ENCODE measurements at places on chromosomes 7 and 10. TPM values are rescaled to one million over a fixed set of nuclear protein-coding genes. Genes with fewer than 3 reads are reported as not detected.

- DNase-seq: no peak
Observed at GRCh38 chr10:96988426-96988825, 156.3 kb downstream of the LCOR start.

DNA sequence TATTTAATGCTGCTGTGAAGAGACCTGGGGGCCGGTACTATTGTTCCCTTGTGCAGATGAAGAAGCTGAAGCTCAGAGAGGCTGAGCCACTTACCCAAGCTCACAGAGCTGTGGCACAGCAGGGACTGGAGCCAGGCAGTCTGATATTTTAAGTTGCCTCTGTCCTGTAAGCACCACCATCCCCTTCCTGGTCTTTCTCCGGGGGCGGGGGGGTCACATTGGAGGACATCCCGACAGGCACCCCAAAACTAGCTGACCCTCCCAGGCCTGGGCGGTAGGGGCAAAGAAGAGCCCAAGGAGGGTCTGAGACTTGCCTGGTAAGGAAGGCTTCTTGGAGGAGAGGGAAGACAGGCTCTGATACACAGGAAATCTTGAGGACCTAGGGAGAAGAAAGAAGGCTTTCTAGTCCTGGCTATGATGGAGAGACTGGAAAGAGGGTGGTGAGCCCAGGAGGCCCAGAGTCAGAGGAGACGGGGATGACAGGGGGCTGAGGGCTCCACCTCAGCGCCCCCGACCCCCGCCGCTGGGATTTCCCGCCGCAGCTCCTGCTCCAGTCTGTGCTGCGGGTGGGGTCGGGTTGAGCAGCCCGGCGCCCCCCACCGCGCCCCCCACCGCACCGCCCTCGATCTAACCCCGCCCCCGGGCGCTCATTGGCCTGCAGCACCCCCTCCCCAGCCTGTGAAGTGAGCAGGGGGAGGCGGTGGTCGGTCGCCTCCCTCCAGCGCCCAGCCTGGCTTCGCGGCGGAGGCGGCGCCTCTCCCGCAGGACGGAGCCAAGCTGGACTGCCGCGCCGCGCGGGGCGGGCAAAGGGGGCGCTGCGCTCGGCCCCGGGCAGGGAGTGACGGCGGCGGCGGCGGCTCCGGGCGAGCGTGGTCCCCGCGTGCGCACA lies at the start of gene ADCYAP1R1:
Gene ADCYAP1R1 (plus strand): TSS at position 711 of the 889 bp plus-strand sequence. CDS start 10,957 bp downstream, outside the sequence.
- DNase-seq: no peak

DNA sequence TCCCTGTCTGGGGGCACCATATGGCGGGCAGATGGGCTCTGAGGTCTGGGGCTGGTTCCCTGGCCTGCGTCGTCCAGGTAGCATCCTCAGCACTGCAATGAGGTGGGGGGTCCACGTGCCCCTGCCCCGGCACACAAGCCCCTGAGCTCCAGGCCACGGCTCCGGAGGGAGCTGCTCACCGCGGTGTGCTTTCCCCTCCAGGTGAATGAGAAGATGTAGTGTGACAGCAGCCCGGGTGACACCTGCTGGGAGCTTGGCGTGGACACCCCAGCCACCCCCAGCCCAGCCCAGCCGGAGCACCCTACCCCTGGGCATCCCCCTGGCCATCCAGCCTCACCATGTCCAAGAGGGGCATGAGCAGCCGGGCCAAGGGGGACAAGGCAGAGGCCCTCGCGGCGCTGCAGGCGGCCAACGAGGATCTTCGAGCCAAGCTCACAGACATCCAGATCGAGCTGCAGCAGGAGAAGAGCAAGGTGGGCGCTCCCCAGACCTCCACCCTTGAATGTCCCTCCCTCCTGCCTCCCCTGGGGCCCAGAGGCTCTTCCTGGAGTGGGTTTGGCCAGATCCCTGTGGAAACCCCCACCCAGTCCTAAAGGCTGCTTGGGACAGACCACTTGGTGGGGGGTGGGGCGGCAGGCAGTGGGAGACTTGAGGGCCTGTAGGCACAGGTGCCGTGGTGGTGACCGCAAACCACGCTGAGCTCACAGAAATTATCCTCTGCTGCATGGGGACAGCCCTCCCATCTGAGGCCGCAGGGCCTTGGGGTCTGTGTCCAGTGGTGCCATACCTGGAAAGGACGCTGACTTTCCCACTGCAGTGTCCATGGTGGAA lies 38.9 kb downstream of the JAKMIP3 start:
- no peak for DNase-seq

DNA sequence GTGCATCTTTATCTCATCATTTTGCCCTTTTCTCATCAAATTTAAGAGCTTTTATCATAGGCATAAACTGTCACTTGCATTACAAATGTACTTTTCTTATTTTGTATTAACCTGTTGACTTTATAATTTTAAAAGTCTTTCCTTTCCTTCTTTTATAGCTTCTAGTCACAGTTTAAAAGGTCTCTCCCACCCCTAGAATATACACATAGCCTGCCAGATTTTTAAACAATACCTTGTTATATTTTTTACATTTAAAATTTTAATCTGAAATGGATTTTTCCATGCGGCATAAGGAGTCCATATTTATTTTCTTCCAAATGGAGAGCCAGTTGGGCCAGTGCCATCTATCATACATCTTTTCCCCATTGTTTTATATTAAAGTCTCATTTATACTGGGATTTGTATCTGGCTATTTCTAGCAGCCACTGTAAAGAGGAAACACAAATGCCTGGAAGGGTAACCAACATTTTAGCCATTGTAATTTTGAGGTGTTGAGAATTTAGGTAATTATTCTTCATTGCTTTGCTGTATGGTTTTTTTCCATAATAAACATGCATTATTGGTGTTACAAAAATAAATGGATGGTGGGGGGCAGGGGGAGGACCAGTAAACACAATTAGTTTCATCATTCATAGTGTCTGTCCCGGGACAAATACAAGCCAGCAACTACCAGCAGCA lies 92.8 kb downstream of the CCDC71L start:
- DNase-seq: no peak

- DNase-seq: no peak
Observed at GRCh38 chr10:62817121-62817765, 1.1 kb upstream of the EGR2 start.

GRCh38 chr7:102216573-102217314 lies 69.9 kb upstream of the SH2B2 start:
- DNase-seq: no peak

- no peak for DNase-seq
Observed at GRCh38 chr10:126153711-126154628, 234.3 kb downstream of the ADAM12 start.

DNA sequence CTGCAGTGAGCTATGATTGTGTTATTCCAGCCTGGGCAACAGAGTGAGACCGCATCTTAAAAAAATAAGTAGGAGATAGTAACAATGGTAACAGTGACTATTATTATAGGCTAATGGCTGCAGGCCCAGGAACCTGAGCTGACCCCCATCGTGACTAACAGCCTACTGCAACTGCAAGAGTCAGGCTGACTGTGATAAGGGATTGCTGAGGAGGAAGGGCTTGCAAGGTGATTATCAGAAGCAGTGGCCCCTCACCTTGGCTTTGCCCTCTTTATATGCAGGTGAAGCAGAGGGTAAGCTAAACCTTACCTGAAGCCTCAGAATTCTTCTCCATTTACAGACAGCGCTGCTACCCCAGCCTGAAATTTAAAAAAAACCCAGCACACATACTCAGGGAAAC lies 83.9 kb upstream of the SDK1 start:
- no peak for DNase-seq

- DNase-seq: no peak
Observed at GRCh38 chr7:114644455-114644854, 229.8 kb downstream of the FOXP2 start.

GRCh38 chr10:338171-339037 lies 203.1 kb downstream of the ZMYND11 start:
- no peak for DNase-seq

GRCh38 chr10:86957471-86958115 lies at the start of gene MMRN2:
TSS of gene MMRN2 (minus strand) at chr10:86957615. CDS start at chr10:86957541, 74 bp downstream.
- DNase-seq: peak; percentile 71

DNA sequence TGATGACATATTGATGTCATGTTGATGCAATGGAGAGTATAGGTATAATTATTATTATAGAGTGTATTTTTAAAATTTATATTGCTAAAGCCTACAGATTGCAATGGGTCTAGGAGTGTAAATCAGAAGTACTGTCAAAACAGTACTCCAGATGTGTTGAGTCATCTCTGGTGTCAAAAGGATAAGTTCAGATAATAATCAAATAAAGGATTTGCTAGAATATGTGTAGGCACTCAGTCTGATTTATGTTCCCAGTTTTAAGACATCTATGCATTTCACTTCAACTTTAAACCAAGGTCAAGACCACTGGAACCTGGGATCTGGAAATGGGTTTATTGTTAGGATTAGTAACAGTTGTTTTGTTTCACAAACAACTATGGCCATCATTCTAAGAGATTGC lies 342.3 kb upstream of the BMPER start:
- DNase-seq: no peak

- no peak for DNase-seq
Observed at GRCh38 chr7:7821517-7821916, 103.1 kb upstream of the RPA3 start.

DNA sequence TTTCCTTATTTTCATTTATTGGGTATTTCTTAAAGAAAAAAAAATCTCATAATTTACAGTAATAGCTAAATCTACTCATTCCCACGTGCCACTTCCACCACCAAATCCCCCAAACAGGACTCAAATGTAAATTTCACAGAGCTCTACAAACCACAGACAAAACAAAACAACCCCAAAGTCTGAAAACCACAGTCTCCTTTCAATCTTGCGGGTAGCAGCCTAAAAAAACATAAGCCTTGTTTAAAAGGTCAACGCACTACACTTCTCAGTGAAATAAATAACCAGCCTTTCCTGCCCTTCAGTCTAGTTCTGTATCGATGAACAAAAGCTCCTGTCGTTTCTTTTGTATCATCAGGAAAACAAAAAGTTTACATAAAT lies 121.8 kb upstream of the AFAP1L2 start:
- DNase-seq: no peak

- no peak for DNase-seq
Observed at GRCh38 chr7:28395831-28396230, 16.5 kb upstream of the CREB5 start.

DNA sequence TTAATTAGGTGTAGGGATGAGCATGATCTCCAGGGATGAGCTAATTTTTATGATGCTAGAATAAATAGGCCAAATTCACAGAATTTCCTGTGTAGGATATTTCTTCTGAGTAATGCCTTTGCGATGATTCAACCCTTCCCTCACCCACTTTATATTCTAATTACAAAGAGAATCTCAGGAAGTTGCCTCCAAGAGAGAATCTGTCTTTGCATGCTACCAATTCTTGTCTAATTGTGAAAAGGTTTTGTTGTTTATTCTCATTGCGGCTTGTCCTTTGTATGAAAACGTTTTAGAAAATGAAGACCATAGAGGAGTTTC lies 6.3 kb downstream of the C7orf57 start:
- DNase-seq: peak; percentile 26

- DNase-seq: no peak
Observed at GRCh38 chr10:47349516-47349915, 1.4 kb downstream of the RBP3 start.

- DNase-seq: no peak
Observed at GRCh38 chr10:35335133-35336083, 901 bp upstream of the CCNY start.

GRCh38 chr10:26361971-26362370 lies 76.2 kb upstream of the APBB1IP start:
- DNase-seq: no peak

DNA sequence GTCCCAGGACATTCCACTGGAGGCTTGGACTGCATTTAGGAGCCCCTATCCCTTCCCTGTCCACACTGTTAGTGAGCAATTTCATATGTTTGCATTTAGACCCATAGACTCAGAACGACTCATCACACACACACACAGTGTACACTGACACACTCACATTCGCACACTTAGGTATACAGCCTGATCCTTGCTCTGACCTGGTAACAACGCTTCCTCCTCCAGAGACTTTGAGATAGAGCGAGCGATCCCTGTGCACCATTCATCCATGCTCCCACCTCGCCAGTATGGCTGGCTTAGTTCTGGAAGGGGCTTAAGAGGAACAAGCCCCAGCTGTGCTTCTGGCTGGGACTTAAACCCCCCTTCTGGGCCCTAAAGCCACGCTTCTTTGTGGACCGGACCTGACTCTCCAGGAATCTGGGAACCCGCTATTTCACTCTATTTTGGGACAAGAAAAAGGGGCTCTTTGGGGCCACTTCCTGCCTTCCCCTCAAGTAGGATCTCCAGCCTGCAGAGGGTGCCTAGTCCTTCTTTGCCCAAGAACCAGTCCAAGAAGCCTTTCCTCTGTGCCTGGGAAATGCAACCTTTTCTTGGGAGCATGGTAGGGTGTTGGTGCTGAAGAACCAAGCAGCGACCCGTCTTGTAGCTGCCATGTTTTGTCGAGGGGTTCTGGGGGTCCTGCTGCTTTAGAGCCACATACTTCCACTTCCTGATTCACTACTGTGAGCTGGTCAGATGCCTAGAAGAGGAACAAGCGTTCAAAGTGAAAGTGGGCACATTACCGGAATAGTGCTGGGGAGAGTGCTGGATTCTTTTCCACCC lies 1.1 kb upstream of the HOXA13 start:
- DNase-seq: no peak

- DNase-seq: no peak
Observed at GRCh38 chr7:5339955-5340354, 57.2 kb downstream of the SLC29A4 start.

DNA sequence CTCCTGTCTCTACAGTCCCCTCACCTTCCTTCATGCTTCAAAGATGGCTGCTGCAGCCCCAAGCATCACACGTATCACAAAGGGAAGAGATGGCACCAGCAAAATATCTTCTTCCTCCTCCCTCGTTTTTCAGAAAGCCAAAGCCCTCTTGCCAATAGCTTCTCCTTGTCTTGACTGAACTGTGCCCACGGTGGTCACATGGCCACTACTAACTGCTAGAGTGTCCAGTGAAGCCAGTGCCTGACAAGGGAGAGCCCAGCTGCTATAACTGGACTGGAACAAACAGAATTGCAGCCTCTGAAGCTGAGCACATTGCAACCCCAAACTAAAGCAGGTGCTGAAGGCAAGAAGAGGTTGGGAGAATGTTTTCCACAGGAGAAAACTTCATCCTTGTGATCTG lies 120.8 kb upstream of the RET start:
- DNase-seq: no peak

- no peak for DNase-seq
Observed at GRCh38 chr10:43118631-43119415, 19.4 kb upstream of the CSGALNACT2 start.

Gene ST8SIA6
- 0.79 TPM for total RNA-seq

Gene FBH1
- total RNA-seq: 124 TPM

Gene INA
- 0.13 TPM for total RNA-seq

Gene COBL
- total RNA-seq: not detected

Gene PPP1R17
- not detected for total RNA-seq

Gene RBP4
- total RNA-seq: not detected

Gene MEST
- total RNA-seq: 8.4 TPM

Gene TLL2
- 0.13 TPM for total RNA-seq

Gene EPDR1
- 4.8 TPM for total RNA-seq

Gene SMARCD3
- total RNA-seq: 3.8 TPM

Measured in pulmonary artery endothelial cell (primary cell).